Upper lobe of left lung (tissue), 6 donors: ENCODE measurements at places on chromosomes 4 and X. TPM values are rescaled to one million over a fixed set of nuclear protein-coding genes. Genes with fewer than 3 reads are reported as not detected.
A peak's percentile ranks its signal among the peaks of the same experiment; 100 is the strongest.

DNA sequence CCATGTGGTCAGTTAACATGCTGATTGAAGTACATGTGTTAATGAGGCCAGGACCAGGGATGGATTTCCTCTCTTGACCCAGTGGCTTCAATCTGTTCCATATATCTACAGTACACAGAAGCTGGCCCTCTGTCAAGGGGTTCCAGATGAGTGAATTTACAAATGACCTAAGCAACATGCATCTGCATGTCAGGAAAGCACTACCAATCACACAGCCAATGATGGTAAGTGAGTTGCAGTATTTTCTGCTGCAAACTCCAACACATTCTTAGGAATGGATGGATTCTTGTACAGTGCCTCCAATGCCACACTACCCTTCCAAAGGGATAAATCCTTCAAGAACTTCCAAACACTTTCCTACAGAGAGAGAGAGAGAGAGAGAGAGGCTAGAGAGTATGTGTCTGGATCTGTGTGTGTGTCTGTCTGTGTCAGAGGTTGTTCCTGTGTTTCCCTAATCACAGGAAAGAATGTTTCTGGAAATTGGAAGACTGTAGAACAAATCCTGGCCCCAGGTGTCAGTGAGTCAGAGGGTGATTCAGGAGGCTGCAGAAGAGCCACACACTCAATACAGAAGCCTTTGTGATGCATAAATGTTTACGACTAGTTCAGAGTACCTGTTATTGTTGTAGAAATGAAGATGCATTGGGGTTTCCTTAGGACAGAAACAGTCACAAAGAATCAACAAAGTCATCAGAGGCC is 107.5 kb downstream of the GUCY2F start:
- DNase-seq, result no peak

Gene REELD1
- total RNA-seq, result 2.1 TPM

DNA sequence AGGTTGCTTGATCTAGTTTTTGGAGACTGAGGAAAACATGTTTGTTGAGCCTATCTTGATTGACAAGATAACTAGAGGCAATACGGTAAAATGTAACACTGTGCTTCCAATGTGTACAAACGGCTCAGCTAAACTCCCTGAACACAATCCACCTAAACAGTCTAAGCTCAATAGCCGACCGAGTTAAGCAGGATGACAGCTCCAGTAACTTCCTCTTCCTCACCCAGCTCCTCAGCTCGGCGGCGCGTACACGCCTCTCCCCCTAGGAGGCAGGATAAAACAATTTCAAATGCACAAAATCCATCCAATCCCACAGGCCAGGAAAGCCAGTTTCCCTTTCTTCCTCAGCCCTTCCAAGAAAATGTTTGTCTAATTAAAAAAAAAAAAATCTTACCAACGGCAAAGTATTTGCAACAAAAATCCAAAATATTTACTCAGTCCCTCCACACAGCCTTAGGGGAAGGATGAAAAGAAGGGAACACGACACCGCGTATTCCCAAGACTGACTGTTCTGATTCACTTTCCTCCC is 1.0 kb downstream of the CNOT6L start:
- DNase-seq, result peak; percentile 79

GRCh38 chr4:48212165-48212564 is 57.5 kb downstream of the TEC start:
- DNase-seq, result no peak

Gene NDP
- not detected for total RNA-seq

DNA sequence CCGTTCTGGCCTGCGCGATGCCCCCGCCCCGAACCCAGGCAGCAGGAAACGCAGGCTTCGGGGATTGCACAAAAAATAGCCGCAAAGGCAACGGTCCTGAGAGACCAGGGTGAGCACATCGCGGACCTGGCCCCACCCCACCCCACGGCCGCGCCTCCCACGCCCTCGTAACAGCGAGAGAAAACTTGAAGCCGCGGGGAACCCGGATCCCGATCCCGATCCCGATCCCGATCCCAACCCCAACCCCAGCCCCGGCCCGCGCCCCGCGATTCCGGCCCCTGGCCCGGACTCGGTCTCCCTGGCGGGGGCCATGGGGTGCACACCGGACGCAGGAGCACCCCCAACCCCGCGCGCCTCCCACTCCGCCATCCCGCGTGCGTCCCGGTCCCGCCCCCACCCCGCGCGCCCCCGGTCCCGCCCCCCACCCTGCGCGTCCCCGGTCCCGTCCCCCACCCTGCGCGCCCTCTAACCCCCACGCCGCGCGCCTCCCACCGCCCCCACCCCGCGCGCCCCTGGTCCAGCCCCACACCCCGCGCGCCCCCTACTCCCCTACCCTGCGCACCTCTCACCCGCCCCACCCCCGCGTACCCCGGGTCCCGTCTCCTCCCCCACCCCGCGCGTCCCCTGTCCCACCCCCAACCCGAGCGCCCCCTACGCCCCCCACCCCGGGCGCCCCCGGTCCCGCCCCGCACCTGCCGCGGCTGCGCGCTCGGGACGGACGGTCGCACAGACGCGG is 29.0 kb downstream of the NOP14 start:
- DNase-seq, result peak; percentile 93

DNA sequence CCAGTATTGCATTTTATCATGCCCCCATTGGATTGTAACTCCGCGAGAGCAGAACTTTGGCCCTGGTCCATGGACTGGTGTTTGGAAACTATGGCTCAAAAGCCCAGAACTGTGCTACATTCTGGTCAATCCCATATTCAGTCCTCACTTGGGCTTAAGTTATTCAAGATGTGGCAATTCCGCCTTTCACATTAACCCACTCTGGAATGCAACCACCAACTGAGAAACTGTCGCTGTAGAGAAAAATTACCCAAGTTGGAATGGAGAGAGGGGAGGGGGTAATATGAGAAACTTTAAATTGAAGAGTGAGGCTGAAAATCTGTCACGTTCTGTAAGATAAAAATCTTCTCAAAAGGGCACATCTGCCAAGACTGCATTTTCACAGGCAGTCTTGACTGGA is 189.6 kb upstream of the NHS start:
- DNase-seq, result no peak

Gene S100G
- 0.54 TPM for total RNA-seq

GRCh38 chr4:23320931-23321587 is 568.8 kb downstream of the PPARGC1A start:
- no peak for DNase-seq

DNA sequence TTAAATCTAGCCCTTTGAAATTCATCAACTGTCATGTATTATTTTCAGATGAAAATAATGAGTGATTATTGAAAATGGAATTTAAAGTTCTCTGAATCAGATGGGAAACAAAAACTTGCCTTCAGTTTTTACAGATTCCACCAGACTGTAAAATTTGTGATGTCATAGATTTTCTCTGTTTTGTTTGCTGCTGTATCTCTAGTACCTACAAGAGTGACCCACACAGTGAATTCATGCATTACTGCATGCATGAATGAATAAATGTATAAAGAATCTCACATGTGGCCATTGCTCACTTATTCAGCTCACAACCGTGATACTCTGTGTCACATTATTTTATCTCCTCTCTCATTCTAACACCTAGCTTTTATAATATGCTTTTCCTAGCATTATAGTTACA is 532.2 kb upstream of the AGA start:
- no peak for DNase-seq

Gene FHDC1
- total RNA-seq, result 29.3 TPM

DNA sequence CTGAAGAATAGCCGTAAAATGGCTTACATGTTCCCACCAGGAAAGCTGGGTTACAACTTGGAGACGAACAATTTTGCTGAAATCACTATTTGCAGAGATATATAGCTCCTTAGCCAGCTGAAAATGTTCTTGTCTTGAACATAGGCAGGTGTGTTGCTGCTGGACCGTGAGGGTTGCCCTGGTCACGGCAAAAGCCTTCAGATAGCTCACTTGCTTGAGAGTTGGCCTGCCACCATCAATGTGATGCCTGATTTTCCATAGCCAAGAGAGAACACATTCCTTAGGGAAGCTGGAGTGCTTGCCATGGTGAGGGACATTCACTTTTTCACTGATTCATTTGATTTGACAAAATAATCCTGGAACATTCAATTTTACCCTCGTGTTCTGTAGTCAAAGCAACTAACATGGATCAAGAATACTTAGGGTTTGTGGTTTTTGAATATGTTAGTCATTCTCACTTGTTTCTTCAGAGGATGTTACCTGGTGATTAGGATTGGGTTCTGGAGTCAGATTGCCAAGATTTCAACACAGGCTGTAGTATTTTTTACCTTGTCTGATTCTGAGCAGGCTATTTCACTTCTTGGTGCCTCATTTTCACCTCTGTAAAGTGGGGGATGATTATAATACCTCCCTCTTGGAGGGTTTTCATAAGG is 536.9 kb downstream of the RAPGEF2 start:
- no peak for DNase-seq

DNA sequence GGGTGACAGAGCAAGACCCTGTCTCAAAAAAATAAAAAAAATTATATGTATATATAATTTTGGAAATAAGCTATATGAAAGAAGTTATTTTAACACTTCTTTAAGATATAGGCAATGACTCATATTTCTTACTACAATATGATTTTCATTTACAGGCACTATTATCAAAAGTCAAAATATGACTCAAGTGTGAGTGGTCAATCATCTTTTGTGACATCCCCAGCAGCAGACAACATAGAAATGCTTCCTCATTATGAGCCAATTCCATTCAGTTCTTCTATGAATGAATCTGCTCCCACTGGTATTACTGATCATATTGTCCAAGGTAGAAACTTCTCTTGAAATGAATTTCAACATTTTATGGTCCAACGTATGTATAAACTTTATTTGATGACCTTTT is 20.8 kb downstream of the OCIAD1 start:
- DNase-seq, result no peak

- peak; percentile 91 for DNase-seq
Measured at GRCh38 chrX:49186125-49187027, at the start of gene PRICKLE3. Gene PRICKLE3 (minus strand): TSS chrX:49186373. CDS start chrX:49186297, 76 bp downstream.

Gene RHOXF1
- total RNA-seq, result 0.49 TPM

DNA sequence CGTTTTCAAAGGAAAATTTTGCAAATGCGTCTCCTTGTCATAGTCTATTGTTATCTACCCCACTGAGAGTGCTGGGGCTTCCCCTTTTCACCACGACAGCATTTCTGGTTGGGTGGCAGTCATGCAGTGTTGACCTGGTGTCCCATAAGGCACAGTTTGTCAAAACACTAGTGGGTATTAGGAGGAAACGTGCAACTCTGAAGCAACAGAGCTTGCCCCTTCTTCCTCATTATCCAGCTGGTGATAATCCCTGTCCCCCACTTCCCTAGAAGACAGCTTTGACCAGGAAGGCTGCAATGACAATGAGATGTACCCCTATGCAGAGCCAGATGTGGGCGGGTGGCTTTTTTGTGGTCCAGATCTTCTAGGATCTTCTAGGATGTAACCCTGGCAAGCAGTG is 1.8 kb downstream of the TBC1D1 start:
- no peak for DNase-seq

Gene MAGIX
- 16.3 TPM for total RNA-seq

Gene GATA1
- total RNA-seq, result 1.6 TPM

- peak; percentile 53 for DNase-seq
Measured at GRCh38 chr4:15659768-15660570, 4.8 kb upstream of the FBXL5 start.

Gene STPG2
- 0.40 TPM for total RNA-seq

Gene LIMCH1
- total RNA-seq, result 231 TPM
